ENCODE measurements at places on chromosomes 16 and 17.

DNA sequence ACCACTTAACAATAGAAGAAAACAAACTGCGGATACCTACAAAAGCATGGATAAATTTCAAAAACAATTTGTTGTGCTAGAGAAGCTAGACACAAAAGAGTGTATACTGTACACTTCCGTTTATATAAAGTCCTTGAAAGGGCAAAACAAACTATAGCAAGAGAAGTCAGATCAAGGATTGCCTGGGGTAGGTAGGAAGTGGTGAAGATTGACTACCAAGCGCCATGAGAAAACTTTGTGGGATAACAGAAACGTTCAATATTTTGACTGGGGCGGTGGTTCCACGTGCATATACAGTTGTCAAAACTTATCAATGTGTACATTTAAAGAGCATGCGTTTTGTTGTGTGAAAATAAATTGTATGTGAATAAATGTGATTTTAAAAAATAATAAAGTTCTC lies 55.6 kb upstream of the CCL2 start:
- DNase-seq = no peak

GRCh38 chr17:49848019-49848473 lies at the start of gene TAC4:
TAC4 (minus strand) TSS chr17:49848069; CDS start chr17:49848017, 52 bp downstream.
- DNase-seq = no peak

- no peak for DNase-seq
Observed at GRCh38 chr17:82246040-82246364, 17.2 kb downstream of the SLC16A3 start.

GRCh38 chr17:32628271-32629044 lies 141.7 kb downstream of the CDK5R1 start:
- DNase-seq = no peak

DNA sequence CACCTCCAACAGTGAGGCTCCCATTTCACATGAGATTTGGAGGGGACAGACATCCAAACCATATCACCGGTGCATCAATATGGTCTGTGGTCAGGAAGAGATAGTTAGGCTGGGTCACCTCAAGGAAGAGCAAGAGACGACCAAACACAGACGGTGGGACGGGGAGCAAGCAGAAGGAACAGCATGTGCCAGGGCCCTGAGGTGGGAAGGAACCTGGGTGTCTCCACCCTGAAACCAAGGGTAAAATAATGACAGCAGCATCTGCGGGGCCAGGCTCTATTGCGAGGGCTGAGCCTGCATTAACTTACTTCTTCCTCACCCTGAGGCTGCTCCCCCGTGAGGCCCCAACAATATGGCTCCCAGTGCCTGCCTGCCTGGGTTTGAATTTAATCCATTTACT lies 8.9 kb upstream of the PRSS21 start:
- no peak for DNase-seq

- DNase-seq = no peak
Observed at GRCh38 chr17:73474370-73474988, 162.7 kb upstream of the CDC42EP4 start.

DNA sequence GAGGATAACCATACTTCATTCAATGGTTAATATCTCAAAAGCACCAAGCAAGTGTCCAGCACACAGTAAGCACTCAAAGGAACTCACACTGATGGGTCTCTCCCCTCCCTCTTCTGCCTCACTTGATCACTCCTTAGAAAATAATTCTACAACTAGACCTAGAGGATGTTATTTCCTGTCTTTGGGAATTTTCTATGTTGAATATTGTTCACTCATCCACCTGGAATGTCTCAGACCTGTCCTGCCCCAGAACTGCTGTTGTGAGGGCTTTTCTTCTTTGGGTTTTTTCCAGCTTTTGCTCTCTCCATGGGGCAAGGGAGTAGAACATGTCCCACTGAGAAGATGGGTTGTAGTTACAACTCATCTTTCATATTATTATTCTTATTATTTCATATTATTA lies 25.3 kb downstream of the NXPH3 start:
- DNase-seq = no peak

GRCh38 chr16:84519855-84520254 lies 15.4 kb upstream of the MEAK7 start:
- no peak for DNase-seq

DNA sequence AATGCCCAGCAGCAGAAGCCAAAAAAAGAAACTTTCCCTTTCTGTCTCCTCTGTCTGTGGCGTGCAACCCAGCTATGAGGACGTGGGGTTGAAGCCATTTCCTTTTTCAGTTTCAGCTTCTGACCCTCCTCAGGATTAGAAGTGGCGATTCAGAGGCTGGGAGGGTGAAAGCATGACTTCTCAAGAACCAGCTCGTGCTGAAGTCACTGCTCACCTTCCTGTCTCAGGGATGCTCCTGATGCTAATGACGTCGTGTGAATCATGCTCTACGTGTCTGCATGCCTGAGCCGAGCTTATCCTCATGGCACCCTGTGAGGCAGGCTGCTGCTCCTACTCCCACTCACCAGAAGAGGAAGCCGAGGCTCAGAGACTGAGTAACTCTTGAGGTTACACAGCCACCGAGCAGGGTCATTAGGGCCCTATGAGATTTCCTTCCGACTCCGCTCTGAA lies 5.7 kb upstream of the LPO start:
- no peak for DNase-seq

- no peak for DNase-seq
Observed at GRCh38 chr16:48203974-48204824, 39.9 kb upstream of the LONP2 start.

GRCh38 chr16:15703029-15703736 lies 53.1 kb downstream of the NDE1 start:
- DNase-seq = no peak

GRCh38 chr17:36647636-36648035 lies 46.3 kb downstream of the MRM1 start:
- DNase-seq = no peak

- no peak for DNase-seq
Observed at GRCh38 chr16:11298143-11298900, 17.2 kb upstream of the PRM1 start.

DNA sequence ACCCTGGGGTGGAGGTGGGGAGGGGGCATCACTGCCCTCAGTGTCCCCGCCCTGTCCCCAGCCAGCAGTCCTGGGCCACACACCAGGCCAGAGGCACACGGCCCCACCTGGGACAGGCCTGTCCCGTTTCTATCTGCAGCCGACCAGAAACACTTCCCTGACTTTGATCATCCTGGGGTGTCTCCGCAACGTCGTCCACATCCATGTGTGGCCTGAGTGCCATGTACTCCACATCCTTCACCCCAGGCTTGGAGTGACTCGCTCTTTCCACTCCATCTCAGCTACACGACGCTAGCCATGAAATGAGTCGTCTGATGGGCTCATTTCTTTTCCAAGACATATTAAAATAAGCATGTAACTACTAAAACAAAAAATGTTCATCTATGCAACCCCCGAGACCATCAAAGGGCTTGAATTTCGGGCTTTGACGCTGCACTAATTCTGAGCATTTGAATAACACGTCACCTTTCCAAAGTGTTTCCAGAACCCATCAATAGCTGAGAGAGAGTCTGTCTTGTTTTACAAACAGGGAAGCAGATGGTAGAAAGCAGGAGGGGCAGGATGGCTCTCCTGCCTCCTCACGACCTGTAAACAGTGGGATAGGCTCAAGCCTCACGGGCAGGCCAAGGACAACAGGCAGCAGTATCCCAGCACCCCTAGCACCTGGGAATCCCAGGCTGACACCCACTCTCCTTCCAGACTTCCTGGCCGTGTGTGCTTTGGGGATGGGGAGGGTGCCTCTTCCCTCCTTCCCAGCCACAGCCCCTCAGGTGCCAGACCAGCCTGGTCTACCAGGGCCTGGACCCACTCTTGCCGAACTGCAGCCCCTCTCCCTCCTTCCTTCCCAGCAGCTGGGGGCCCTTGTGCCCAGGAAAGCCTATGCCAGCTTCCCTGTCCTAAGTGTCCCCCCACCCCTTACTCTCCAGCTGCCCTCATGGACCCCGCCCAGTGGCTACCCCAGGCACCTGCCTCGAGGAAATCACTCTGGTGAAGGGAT lies 20.0 kb upstream of the RASD1 start:
- no peak for DNase-seq

DNA sequence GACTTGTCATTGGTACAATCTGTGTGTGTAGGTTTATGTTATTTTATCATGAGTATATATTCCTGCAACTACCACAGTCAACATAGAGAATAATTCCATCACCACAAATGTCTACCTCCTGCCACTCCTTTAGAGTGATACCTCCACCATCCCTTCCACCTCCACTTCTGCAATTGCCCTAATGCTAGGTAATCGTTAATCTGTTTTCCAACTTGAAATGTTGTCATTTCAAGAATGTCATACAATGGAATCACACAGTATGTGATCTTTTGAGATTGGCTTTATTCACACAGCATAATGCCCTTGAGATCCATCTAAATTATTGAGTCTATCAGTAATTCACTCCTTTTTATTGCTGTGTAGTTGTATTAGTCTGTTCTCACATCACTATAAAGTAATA lies 414.8 kb upstream of the C16orf82 start:
- DNase-seq = no peak

- no peak for DNase-seq
Observed at GRCh38 chr16:3824121-3824795, 56.3 kb downstream of the CREBBP start.

GRCh38 chr17:78252701-78253635 lies 21.5 kb downstream of the TMEM235 start:
- no peak for DNase-seq

GRCh38 chr17:35244341-35245195 lies 1.7 kb downstream of the SLFN5 start:
- peak; percentile 64 for DNase-seq

- DNase-seq = no peak
Observed at GRCh38 chr16:53911513-53911912, 207.6 kb downstream of the FTO start.

DNA sequence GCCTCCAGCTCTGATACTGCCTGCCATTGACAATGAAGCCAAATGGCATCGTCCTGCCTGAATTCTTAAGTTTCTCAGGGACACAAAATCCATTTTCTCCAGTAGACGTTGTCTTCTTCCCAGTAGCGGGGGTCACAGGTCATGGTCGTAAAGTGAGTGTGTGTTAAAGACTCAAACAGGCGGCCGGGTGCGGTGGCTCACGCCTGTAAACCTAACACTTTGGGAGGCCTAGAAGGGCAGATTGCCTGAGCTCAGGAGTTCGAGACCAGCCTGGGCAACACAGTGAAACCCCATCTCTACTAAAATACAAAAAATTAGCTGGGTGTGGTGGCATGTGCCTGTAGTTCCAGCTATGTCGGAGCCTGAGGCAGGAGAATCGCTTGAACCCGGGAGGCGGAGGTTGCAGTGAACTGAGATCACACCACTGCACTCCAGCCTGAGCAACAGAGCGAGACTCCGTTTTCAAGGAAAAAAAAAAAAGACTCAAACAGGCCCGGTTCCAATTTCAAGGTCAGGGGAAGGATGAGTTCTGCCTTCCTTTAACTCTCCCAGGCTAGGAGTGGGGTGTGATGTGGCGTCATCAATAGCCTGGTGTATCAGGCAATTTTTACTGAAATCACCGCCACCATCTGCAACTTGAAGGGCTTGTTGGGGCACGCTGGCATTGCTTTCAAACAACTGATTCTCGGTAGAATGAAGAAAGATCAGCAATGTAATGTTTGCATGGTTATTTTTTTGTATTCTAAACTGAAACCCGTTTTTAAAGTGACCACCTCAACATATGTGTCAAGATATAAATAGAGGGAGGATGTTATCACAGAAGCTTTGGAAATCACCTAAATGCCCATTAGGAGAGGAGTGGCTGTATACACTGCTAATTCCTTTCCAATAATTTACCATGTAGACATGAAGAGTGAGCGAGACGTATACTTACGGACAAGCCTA lies 91.0 kb downstream of the WSCD1 start:
- DNase-seq = no peak

DNA sequence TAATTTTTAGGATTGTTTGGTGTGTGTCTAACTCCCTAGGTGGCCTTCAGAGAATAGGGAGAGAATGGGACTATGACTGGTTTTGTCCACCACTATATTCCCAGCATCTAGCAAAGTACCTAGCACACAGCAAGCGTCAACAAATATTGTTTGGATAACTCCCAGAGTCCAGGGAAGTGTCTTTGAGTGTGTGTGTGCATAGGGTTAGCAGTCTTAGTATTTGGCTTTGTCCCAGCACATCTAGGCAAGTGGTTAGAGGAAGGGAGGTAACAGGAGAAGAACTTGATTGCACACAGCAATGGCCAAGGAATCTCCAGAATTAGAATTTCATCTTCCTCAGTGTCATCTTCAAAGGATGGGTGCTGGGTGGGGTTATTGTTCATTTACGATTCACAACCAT lies 385.4 kb upstream of the CDH5 start:
- no peak for DNase-seq

DNA sequence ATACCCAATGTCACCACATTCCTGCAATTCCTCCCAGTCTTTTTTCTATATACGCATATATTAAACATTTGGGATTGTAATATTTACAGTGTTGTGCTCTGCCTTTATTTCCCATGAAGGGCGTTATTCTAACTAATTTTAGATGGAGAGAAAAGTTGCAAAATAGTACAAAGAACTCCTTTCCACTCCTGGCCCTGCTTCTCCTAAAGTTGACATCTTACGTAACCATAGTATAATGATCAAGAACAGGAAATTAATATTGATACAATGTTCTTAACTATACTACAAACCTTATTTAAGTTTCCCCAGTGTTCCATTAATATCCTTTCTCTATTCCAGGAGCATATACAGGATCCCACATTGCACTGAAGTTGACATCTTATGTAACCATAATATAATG lies 46.3 kb downstream of the TK2 start:
- DNase-seq = no peak

- no peak for DNase-seq
Observed at GRCh38 chr17:73003487-73003886, 89.0 kb downstream of the SLC39A11 start.

DNA sequence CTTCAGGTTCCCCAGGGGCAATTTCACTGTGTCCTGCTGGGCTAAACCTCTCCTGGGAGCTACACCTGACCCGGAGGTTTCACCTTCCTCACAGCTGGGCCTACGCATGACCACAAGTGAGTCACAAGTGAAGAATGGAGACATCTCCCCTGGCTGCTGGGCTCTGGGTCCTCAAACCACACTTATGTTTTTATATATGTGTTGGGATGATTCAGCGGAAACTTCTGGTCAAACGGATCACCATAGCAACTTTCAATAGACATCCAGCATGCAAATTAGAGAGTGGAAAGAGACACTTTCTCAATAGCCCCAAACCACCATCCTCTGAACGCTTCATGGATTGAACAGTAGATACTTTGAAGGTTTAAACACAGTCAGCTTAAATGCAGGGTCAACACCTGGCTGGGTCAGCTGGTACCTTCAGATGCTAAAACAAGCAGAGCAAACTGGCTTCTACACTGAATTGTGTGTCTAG lies 28.0 kb upstream of the MAF start:
- peak; percentile 35 for DNase-seq

GRCh38 chr16:1198194-1198593 lies 26.9 kb downstream of the TPSG1 start:
- DNase-seq = no peak

GRCh38 chr17:39996800-39997199 lies 16.2 kb downstream of the PSMD3 start:
- DNase-seq = no peak

- DNase-seq = no peak
Observed at GRCh38 chr16:87216841-87217275, 100.3 kb downstream of the C16orf95 start.

GRCh38 chr16:56306690-56307533 lies 115.6 kb downstream of the GNAO1 start:
- DNase-seq = no peak

- no peak for DNase-seq
Observed at GRCh38 chr17:6501359-6501758, 55.0 kb downstream of the PITPNM3 start.

- DNase-seq = peak; percentile 72
Observed at GRCh38 chr17:5111402-5112204, at the start of gene ZNF232. ZNF232 (minus strand) TSS chr17:5111878; CDS start chr17:5111822, 56 bp downstream.
